ENCODE measurements at places on chromosomes 12 and 14.

GRCh38 chr14:92973261-92973797 is 50.4 kb downstream of the CHGA start:
- peak; percentile 86 for DNase-seq

- DNase-seq: peak; percentile 78
These were observed 37.3 kb upstream of the EML1 start for GRCh38 chr14:99755629-99756603.

GRCh38 chr14:104378698-104379113 is 200.9 kb upstream of the C14orf180 start:
- DNase-seq: no peak

DNA sequence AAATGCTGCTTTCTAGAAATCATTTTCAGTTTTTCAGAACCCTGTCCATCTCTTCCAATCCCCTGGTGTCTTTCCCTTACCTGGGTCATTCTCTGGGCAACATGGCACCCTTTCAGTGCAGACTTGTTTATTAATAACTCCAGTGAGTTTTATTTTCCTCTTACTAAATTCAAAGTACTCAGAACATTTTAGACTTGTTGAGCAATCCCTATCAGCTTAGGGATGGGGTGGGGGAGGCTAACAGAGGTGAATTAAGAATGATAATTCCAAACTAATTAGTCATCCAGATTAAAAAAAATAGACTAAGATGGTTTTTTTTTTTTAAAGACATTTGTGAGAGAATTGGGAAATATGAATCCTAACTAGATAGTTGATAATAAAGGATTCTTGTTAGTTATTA is 10.7 kb downstream of the GPRC5A start:
- no peak for DNase-seq

GRCh38 chr14:91752961-91753360 is 21.1 kb upstream of the CATSPERB start:
- no peak for DNase-seq

GRCh38 chr14:50670196-50670865 is 2.2 kb upstream of the SAV1 start:
- no peak for DNase-seq

DNA sequence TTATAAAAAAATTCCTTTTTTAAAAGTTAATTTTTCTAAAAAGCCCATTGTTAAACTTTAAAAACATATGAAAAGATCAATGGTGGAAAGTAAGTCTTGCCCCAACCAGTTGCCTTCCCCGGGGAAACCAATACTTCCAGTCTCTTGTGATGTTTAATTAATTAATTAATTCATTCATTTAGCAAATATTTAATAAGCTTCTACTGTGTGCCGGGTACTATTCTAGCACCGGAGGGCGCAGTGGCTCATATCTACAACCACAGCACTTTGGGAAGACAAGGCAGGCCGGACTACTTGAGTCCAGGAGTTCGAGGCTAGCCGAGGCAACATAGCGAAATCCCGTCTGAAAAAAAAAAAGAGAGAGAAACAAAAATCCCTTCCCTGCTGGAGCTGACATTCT is 87.4 kb downstream of the HECTD4 start:
- no peak for DNase-seq

DNA sequence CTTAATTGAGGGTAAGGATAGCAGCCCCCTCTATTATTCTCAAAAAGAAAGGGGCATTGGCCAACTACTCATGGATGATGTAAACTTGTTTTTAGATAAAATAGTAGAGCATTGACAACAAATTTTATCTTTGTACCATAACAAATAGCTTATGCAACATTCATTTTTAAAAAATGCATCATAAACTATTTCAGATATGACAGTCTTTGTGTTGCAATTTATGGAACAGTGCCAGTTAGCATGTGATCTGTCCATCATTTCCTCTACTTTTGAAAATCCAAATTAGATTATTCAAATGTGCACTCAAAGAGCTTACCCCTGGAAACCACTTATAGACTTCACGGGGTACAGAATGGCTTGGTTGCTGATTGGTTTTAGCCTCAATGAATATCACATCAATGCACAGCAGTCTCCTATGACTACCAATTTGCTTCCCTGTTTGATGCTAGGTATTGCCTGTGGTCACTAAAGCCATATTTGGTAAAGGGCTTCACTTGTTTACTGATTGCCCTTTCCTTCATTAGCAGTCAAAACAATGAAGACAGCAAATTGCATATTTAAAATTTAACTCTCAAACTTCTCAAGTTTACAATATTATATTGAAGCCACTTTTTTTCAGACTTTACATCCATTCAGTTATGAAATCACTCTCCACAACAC is 274.9 kb upstream of the MGAT4C start:
- DNase-seq: no peak

- no peak for DNase-seq
These were observed 24.1 kb downstream of the PRIMA1 start for GRCh38 chr14:93764211-93764659.

DNA sequence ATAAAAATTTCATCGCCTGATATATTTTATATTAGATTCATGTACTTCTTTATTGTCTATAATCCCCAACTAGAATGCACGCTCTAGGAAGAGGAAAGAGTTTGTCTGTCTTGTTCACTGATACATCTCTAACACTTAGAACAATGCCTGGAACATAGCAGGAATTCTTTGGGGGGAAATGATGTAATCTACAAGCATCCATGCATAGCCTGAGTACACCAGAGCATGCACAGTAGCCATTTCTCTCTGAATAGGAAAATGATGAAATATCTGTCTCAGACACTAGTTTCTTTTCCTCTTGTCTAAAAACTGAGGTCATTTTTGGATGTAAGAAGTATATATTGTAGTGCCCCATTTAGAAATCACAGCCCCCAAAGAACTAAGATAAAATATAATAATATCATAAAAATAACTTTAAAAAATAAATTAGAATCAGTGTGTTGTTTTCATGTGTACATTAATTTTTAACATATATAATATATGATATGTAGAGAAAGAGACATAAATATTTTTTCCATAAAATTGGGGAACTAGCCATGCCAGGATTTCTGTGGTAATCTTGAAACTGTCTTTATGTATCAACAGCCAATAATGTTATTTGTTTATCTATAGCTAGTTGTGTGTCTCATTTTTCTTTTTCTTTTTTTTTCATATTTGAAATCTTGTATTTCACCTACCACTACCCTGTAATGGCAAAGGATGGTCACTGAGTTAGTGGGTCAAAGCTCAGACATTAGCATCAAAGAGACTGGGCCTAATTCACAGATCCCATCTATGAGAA is 155.6 kb upstream of the TMCC3 start:
- peak; percentile 34 for DNase-seq

Data from GM04503 (cell line).